ENCODE measurements at places on chromosomes 2 and 18.

DNA sequence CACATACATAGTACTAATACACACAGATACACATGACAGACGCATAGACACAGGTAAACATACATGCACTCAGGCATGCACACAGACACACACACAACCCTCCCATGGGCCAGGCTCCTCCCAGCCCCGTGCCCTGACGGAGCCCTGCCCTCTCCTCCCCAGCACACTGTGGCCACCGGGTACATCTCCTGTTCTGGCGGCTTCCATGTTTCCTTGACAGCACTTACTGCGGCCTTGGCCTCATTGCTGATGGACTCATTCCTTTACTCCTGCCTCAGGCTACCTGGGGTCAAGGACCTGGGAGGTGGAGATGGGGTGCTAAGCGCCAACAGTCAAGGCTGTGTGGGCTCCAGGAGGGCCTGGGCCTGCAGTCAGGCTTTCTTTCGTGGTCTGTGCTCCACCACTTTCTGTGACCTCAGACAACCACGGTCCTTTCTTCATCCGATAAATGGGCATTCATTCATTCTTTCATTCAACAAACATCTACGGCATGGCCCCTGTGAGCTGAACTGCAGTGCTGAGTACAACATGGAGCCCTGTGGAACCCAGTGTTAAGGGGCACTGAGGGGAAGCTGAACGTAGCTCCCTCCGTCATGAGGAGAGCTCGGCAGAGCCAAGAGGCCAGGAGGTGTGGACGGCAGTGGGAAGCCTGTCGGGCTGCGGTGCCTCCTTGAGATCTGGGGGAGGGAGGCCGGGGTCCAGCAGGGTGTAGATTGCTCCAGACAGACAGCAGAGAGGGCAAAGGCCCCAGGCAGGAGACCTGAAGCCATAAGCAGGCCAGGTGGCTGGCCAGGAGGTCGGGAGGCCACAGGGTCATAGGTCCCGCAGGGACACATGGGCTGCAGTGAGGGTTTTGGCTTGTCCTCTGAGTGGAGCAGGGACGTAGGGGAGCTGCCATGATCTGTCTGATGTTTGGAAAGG lies 190.4 kb upstream of the HDAC4 start:
- DNase-seq: no peak

DNA sequence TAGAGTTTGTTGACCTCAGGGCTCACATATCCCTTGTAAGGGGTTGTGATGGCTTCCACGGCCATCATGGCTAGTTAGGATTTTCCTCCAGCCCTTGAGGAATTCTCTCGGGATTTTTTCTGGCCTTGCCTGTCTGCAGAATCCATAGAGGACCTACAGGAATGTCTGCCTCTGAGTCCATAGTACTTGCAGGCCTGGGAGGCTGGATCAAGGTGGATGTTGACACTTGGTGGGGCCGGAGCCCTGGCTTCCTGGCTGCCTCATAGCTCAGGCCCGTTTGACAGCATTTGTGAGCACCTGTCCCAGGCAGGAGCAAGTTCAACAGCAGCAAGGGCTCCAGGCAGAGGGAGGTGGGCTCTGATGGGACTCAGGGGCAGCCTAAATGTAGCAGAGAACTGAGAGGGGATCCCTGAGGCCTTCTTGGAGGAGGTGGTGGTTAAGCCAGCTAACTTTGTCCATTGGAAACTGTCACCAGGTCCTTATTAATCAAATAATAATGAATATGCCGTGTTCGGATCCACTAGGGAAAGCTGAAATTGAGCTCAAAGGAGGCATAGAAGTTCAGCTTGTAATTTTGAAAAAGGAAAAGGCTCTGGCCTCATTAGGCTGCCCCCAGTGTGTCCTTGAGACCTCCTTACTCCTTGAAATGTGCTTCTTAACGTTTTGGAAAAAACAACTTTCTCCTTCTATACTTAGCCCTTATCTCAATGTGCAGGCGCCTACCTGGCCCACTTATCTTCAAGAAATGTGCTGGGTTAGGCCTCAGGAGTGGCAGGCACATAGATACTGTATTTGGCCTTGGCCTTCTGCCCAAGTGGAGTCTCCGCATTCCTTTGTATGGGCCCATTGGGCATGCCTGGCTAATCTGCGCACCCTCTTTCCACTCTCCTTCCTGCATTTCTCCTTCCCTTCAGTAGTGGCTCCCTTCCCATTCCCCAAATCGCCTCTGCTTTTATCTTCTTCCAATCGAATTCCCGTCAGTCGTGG lies 66.9 kb downstream of the HPCAL1 start:
- no peak for DNase-seq

DNA sequence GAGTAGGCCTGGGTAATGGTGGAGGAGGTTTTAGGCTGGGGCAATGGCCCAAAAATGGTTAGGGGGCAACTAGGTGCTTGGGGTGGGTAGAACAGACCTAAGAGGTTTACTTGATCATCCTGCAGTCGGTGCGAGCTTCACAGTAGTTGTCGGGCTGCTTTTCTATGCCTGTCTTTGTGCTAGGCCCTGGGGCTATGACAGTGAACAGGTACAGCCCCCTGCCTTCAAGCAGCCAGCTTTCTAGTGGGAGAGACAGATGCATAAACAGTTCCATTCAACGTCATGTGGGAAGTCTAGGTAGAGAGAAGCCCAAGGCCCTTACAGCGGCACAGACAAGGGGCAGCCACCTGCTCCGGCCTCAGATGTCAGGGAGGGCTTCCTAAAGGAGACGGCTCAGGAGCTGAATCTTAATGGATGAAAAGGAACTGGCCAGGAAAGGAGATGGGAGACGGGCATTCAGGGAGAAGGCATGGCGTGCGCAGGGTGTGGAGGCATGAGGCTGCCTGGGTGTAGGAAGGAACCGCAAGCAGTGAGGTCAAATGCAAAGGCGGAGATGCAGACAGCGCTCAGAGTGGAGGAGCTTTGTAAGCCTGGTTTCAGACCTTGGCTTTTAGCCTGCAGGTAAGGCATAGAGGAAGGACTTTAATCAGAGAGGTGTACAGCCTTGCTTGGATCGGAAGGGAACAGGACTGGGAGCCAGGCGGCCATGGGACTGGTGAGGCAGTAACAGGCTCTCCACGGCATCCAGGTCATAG lies 6.0 kb downstream of the CTIF start:
- DNase-seq: no peak

DNA sequence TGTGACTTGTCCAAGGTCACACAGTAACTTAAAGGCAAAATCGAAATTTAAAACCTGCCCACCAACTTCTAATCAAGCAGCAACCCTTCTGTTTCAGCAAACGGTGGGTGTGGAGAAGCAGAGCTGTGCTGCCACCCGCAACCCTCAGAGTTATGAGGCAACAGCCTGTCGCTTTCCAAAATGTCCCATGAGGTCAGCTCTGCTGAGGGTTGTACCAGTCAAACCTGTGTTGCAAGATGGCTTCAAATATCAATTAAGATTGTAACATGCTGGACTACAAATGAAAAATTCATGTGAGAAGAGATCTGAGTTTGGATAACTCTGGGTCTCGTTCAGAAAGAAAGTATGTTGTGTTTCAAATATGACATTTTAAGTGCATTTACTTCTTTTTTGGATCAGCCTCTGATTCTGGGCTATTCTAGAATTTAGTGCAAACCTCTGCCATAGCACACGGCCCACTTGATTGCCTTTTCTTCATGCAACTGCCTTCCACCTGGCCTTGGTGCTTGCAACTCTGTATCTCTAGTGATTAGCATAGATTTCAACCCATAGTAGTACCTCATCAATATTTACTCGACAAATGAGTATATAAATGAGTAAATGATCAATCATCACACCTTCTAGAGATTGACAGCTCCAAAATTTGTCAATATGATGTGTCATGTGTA lies 69.3 kb downstream of the TIMM21 start:
- DNase-seq: no peak

DNA sequence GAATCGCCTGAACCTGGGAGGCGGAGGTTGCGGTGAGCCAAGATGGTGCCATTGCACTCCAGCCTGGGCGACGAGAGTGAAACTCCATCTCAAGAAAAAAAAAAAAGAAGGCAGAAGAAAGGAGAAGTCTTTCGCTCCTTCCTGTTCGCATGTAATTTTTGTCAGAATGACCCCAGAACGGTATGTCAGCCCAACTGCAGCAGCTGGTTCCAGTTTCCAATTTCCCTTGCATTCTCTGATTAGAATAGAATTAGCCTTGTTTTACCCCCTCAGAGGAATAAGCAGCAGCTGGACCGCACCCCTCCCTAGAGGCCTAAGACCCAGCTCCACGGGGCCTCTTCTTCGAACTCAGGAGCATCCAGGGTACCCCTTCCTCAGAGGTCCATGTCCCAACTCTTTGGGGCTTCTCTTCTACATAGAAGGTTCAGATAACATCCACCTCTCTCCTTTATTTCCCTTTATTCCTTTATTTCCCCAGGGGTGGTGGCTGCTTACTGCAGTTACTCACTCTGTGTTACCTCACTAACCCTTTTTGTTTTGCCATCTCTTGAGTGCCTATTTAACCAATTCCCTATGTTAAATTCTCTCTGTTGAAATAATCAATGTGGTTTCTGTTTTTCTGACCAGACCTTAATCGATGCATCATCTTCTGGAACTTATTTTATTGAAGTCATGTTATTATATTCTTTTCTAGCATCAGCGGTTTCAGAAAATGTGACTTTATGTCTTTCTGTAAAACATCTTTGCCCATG lies 7.2 kb upstream of the PUM2 start:
- DNase-seq: no peak

DNA sequence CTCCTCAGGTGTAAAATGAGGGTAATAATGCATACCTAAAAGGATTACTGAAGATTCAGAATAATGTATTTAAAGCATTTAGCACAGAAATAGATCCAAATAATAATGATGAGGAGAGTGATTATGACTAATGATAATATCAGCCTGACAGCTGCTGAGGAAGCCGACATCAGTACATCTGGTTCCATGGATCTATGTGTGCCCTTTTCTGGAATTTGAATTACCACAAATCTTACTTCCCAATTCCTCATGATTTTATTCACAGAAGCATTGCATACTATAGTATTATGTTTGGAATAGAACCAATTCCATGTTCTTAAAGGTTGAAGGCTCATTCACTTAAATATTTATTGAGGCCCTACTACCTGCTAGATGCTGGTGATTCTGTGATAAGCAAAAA lies 248.9 kb upstream of the THUMPD2 start:
- no peak for DNase-seq

- DNase-seq: no peak
Observed at GRCh38 chr18:45014047-45014501, 333.4 kb downstream of the SETBP1 start.

- no peak for DNase-seq
Observed at GRCh38 chr2:12619975-12620374, 96.8 kb upstream of the TRIB2 start.

- DNase-seq: no peak
Observed at GRCh38 chr2:121866789-121867188, 111.3 kb downstream of the TSN start.

DNA sequence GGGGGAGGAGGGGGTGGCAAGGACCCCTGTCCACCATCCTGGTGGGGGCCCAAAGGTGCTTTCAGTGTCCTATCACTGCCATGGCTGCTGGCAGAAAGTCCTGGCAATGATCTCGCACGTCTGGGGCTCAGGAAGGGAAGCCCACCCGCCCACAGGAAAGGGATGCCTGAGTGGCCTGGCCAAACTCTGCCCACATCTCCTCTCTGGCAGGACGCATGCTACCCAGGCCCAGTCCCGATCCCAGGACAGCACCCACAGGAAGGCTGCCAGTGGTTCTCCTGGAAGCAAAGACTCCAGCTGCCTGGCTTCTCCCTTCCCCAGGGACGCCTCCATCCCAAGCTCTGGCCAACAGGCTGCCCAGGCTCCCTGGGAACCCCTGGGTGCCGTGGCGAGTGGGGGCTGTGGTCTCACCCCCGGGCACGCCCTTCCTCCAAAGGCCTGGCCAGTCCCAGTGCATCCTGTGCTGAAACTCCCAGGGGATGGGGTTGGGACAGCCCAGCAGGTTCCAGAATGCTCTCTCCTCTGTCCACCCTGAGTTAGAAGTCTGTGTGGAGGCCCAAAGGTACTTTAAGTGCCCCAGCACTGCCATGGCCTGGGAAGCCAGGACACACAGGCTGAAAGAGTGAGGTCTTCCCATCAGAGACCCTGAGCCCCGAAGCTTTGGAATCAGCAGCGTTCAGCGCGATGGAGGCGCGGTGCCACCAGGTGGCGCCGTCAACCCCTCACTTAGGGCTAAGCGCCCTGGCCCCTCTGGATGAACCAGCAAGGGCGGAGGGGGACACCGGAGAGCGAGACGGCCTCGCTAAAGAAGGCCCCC lies 29.8 kb upstream of the TAF1B start:
- peak; percentile 69 for DNase-seq

GRCh38 chr2:240604291-240604938 lies 17.9 kb downstream of the CAPN10 start:
- no peak for DNase-seq

Measured in stimulated activated CD4-positive, alpha-beta T cell treated with anti-CD3 and anti-CD28 coated beads, Interleukin-12 subunit alpha, Interleukin-12 subunit beta, amount 100 ng/mL, for 24 hours (primary cell).